ENCODE measurements at places on chromosomes 2 and 18. TPM values are rescaled to one million over a fixed set of nuclear protein-coding genes. Genes with fewer than 3 reads are reported as not detected.

The TNS1 gene
- total RNA-seq, result 63.7 TPM

The AQP12A gene
- total RNA-seq, result not detected

The AGFG1 gene
- 55.7 TPM for total RNA-seq

The TEX44 gene
- not detected for total RNA-seq

The PROKR1 gene
- not detected for total RNA-seq

The GRB14 gene
- total RNA-seq, result 2.3 TPM

The CHRNG gene
- not detected for total RNA-seq

The RGPD4 gene
- not detected for total RNA-seq

The ABCB11 gene
- 1.2 TPM for total RNA-seq

The ALPG gene
- total RNA-seq, result not detected

The ASTL gene
- not detected for total RNA-seq

The C2orf78 gene
- not detected for total RNA-seq

The LOXHD1 gene
- total RNA-seq, result not detected

The MORN2 gene
- total RNA-seq, result 22.0 TPM

The CRYBA2 gene
- not detected for total RNA-seq

The SPP2 gene
- not detected for total RNA-seq

The UGT1A4 gene
- total RNA-seq, result not detected

The TRMT61B gene
- 28.9 TPM for total RNA-seq

The RIF1 gene
- total RNA-seq, result 17.9 TPM

The POMC gene
- 6.1 TPM for total RNA-seq

The SERPINB12 gene
- total RNA-seq, result 0.12 TPM

The UGT1A8 gene
- total RNA-seq, result not detected

The AMER3 gene
- total RNA-seq, result not detected

The CGREF1 gene
- 10.2 TPM for total RNA-seq

The CRACDL gene
- under 0.01 TPM for total RNA-seq

The CRYGD gene
- total RNA-seq, result not detected

The CNPPD1 gene
- total RNA-seq, result 20.2 TPM

The ALLC gene
- total RNA-seq, result not detected

The CD207 gene
- not detected for total RNA-seq

The CFC1 gene
- total RNA-seq, result not detected

The TGFA gene
- not detected for total RNA-seq

The CHRND gene
- total RNA-seq, result 0.26 TPM

The SRD5A2 gene
- total RNA-seq, result not detected
